ENCODE measurements at places on chromosomes 7 and 10. TPM values are rescaled to one million over a fixed set of nuclear protein-coding genes. Genes with fewer than 3 reads are reported as not detected.

SORCS1 gene
- not detected for total RNA-seq

SAP25 gene
- total RNA-seq: 5.6 TPM

WNT8B gene
- total RNA-seq: not detected

CNPY1 gene
- not detected for total RNA-seq

OR2A1 gene
- not detected for total RNA-seq

MINDY4 gene
- total RNA-seq: 2.6 TPM

SLC39A12 gene
- not detected for total RNA-seq

UCMA gene
- total RNA-seq: not detected

CRPPA gene
- total RNA-seq: 1.5 TPM
